Activated CD4-positive, alpha-beta T cell treated with anti-CD3 and anti-CD28 coated beads, Interleukin-2, amount 10 ng/mL, durations not matched to agents 24 days and 14 days (primary cell): ENCODE measurements at places on chromosomes 13 and 19. TPM values are rescaled to one million over a fixed set of nuclear protein-coding genes. Genes with fewer than 3 reads are reported as not detected.

DNA sequence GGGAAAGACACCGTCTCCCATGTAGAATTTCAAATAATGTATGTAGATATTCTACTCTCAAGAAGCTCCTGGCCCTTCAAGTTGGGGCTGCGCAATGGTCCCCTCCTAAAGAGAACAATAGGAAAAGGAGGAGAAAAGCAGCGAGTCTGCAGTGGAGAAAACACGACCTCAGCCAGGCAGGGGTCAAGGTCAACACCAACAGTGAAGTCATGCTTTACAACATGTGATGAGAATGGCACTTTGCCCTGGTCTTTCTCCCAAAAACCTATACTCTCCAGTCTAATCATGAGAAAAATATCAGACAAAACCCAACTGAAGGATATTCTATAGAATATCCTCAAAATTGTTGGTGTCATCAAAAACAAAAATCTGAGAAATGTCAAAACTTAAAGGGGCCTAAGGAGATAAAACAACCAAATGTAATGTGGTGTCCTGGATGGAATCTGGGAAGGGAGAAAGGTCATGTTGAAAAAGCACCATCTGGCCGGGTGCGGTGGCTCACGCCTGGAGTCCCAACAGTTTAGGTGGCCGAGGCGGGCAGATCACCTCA lies 101.0 kb downstream of the SPACA7 start:
- no peaks in the 10 kb centered on the region for H3K27me3 ChIP-seq
- DNase-seq = no peak
- H3K36me3 ChIP-seq = no peaks in the 10 kb centered on the region
- no peak overlapping the region for H3K27ac ChIP-seq
- H3K4me3 ChIP-seq = no peak overlapping the region

DNA sequence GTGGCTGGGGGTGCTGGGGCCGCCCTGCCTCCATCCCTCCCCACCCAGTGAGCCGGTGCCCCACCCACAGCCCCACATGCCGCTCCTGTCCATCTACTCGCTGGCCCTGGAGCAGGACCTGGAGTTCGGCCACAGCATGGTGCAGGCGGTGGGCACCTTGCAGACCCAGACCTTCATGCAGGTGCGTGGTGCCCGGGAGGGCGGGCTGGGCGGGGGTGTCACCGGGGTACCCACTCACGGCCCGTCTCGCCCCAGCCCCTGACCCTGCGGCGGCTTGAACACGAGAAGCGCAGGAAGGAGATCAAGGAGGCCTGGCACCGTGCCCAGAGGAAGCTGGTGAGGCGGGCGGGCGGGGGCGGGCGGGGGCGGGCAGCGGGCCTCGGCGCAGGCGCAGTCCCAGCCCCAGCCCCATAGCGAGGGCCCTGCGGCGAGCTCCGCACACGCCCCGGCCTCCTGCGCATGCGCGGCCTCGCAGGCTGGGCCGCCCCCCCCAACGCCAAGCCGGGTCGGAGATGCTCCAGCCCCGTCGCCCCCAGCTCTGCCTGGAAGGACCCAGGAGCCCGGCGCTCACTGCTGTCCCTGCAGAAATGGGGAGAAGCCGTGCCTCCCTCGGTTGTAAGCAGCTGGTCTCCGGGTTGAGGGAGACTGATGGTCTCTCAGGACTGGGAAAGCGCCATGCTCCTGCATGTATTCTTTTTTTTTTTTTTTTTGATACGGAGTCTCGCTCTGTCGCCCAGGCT lies 7.7 kb downstream of the ARHGAP45 start:
- H3K27ac ChIP-seq = peak overlapping the region; percentile 89
- H3K4me3 ChIP-seq = peak overlapping the region; percentile 78
- H3K27me3 ChIP-seq = peaks cover 2% of the 10 kb centered on the region
- DNase-seq = peak; percentile 94

DNA sequence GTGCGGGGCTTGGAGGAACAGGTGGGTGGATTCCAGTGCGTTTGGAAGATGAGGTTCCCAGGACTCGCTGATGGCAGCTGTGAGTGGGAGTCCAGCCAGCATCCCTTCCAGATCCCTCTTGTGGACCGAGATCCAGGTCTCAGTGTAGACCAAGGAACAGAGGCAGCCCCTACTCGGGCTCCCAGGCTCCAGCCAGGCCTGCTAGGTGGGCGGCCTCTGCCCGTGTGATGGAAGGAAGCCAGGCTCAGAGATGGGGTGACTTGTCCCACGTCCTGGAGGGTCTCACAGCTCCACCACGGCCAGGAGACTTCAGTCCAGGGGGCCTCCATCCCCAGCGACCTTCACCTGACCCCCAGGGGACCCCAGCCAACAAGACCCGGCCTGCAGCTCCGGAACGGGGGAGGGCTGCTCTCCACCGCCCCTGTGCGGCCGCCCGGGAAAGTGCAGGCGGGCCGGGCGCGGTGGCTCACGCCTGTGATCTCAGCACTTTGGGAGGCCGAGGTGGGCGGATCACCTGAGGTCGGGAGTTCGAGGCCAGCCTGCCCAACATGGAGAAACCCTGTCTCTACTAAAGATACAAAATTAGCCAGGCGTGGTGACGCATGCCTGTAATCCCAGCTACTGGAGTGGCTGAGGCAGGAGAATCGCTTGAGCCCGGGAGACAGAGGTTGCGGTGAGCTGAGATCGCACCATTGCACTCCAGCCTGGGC lies 729 bp upstream of the MADCAM1 start:
- DNase-seq = peak; percentile 87
- no peak overlapping the region for H3K4me3 ChIP-seq
- no peaks in the 10 kb centered on the region for H3K4me1 ChIP-seq
- H3K27ac ChIP-seq = no peak overlapping the region
- peaks cover 1% of the 10 kb centered on the region for H3K36me3 ChIP-seq

DNA sequence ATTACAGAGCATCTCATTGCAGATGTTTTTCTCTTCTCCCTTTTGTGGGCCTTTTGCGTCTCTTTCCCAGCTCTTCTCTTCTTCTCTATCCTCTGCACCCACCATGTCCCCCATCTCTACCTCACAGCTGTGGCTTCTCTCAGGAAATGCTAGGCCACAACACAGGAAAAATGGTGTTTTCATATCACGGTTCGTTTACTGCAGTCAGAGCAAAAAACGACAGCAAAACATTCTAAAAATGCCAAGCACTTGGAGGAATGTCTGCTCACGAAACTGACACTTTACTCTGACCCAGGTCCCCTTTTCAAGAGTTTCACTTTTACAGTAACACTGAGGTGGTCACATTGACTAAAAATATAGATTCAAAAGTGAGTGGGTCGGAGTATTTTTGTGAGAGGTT lies 152.2 kb downstream of the DCT start:
- H3K4me3 ChIP-seq = peak overlapping the region; percentile 62
- H3K27me3 ChIP-seq = peaks cover 2% of the 10 kb centered on the region
- H3K4me1 ChIP-seq = peaks cover 65% of the 10 kb centered on the region
- H3K36me3 ChIP-seq = peaks cover 8% of the 10 kb centered on the region
- peak; percentile 74 for DNase-seq
- H3K27ac ChIP-seq = peak overlapping the region; percentile 72

- DNase-seq = no peak
- no peak overlapping the region for H3K4me3 ChIP-seq
Observed at GRCh38 chr13:36059321-36059720, 71.9 kb downstream of the DCLK1 start.

GRCh38 chr19:30862876-30863275 lies 486.4 kb downstream of the TSHZ3 start:
- H3K27me3 ChIP-seq = no peaks in the 10 kb centered on the region
- H3K4me1 ChIP-seq = no peaks in the 10 kb centered on the region
- H3K27ac ChIP-seq = no peak overlapping the region
- no peak overlapping the region for H3K4me3 ChIP-seq
- no peaks in the 10 kb centered on the region for H3K36me3 ChIP-seq

The RDH8 gene
- total RNA-seq = not detected in 2 replicates

The SIGLEC5 gene
- total RNA-seq = not detected in 2 replicates

The METTL21C gene
- not detected in 2 replicates for total RNA-seq

The LMTK3 gene
- 3.0 and 3.6 TPM in 2 replicates for total RNA-seq
